ENCODE measurements at places on chromosomes 7 and 10.

DNA sequence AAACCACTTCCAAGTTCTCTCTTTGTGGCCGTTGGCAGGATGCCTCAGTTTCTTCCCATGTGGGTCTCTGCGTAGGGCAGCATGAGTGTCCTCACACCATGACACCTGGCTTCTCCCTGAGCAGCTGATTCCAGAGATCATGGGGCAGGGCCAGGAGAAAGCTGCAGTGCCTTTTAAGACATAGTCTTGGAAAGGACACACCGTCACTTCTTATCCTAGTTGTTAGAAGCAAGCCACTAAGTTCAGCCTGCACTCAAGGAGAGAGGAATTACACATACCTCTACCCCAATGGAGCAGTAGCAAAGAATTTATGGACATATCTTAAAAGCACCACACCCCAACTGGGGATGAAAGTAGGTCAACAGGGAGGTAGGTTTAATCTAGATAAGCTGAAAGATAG is 16.4 kb downstream of the NODAL start:
- no peak for DNase-seq

GRCh38 chr7:132133501-132133900 is 442.8 kb downstream of the PLXNA4 start:
- DNase-seq, result no peak

GRCh38 chr10:28681291-28681763 is 4.0 kb downstream of the BAMBI start:
- DNase-seq, result no peak

- DNase-seq, result no peak
These were observed 150.4 kb downstream of the ETV1 start for GRCh38 chr7:13839063-13839462.

- DNase-seq, result no peak
These were observed 128.7 kb downstream of the KBTBD2 start for GRCh38 chr7:32762925-32763293.

Measured in stimulated activated CD4-positive, alpha-beta T cell treated with anti-CD3 and anti-CD28 coated beads, Interleukin-12 subunit alpha, Interleukin-12 subunit beta, amount 100 ng/mL, for 48 hours (primary cell).